Activated CD8-positive, alpha-beta T cell treated with anti-CD3 and anti-CD28 coated beads for 36 hours (primary cell): ENCODE measurements at places on chromosomes 12 and 14. TPM values are rescaled to one million over a fixed set of nuclear protein-coding genes. Genes with fewer than 3 reads are reported as not detected.

DNA sequence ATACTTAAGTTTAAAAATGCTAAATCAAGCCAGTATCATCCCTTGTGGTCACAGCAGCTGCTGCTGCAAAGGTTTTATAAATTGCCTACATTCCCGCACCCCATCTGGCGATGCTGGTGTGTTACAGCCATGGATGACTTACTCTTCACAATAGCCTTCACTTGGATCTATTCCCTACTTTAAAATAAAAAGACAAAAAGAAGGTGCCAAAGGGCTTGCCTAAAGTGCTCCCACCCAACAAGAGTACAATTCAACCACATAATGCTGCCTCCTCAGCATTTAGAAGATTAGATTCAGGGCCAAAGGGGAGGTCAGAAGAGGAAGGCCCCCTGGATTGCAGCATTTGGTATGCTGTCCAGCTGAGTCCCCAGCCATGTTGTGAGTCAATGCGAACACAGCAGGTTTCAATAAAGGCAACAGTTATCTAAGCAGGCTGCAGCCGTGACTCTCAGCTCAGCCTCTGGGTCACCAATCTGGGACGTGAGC lies 176.1 kb downstream of the DAD1 start:
- DNase-seq: no peak

DNA sequence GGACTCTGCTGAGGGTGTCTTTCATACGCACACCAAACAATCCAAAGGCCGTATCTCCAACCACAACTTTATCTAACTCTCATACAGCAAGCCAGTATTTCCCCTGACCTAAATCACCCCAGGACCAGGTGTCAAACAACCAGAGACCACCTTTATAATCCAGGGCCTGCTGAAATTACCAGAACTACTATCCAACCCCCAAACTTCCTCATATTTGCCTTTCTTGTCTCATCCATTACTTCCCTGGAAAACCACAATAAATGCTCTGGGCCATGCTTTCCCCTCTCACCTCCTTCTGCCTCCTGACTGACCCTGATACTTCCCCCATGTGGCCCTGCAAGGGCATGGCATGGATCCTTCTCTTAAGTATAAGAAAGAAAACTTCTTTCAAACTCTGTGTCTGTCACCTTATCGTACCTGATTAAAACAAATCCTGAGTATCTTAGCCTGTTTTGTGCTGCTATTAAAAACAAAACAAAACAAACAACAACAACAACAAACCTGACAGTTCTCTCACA lies 44.7 kb upstream of the CRACR2A start:
- no peak for DNase-seq

GRCh38 chr12:76422154-76422542 lies 73.9 kb upstream of the BBS10 start:
- no peak for DNase-seq

- no peak for DNase-seq
Observed at GRCh38 chr14:92121207-92121669, 268 bp downstream of the NDUFB1 start.

DNA sequence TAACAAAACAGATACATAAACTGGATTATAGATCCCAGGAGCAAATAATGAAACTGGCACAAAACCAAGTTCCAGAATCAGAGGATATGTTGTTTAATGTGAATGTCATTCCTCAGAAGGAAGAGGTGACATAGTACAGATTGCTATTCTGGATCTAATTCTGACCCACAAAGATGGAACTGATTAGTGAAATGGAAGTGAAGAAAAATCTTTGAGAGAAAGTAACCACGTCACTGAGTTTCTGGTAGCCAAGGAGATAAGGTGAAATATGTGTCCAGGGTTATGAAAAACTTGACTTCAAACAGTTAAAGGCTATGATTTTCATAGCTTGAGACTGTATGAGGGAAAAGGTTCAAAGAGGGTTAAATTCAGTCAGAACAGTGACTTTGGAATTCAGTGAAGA lies 8.3 kb downstream of the OR10AD1 start:
- DNase-seq: no peak

GRCh38 chr12:94205822-94206221 lies 57.4 kb downstream of the PLXNC1 start:
- DNase-seq: peak; percentile 21

GRCh38 chr12:70365648-70366518 lies at the start of gene KCNMB4:
Gene KCNMB4, plus strand, starts transcription at chr12:70366290. Its CDS starts 445 bp downstream, at chr12:70366735.
- peak; percentile 79 for DNase-seq

- DNase-seq: no peak
Observed at GRCh38 chr12:3229577-3229976, 152.4 kb downstream of the TSPAN9 start.

BEST3 gene
- not detected for total RNA-seq

CMTM5 gene
- total RNA-seq: not detected

YLPM1 gene
- total RNA-seq: 49.0 TPM

CLEC14A gene
- not detected for total RNA-seq

WSCD2 gene
- not detected for total RNA-seq

SPIC gene
- not detected for total RNA-seq
